ENCODE measurements at places on chromosomes 3 and 15.

DNA sequence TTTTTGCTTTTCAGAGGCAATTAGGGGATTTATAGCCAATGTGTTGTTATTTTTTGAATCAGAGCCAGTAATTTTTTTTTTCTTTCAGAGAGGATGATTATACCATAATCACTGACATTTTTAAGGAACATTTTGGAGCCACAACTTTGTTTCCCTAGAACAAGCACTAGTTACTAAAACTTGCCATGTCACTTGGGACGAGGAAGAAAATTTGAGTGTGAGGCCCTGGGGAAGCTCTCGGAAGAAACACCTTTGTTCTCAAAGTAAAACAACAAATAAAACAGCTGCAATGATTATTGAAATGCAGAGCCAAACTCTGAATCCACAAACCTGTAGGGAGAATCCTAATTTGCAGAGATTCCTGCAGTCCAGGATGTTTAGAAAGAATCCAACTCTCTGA is 69.7 kb downstream of the PDZRN3 start:
- no peak for DNase-seq

DNA sequence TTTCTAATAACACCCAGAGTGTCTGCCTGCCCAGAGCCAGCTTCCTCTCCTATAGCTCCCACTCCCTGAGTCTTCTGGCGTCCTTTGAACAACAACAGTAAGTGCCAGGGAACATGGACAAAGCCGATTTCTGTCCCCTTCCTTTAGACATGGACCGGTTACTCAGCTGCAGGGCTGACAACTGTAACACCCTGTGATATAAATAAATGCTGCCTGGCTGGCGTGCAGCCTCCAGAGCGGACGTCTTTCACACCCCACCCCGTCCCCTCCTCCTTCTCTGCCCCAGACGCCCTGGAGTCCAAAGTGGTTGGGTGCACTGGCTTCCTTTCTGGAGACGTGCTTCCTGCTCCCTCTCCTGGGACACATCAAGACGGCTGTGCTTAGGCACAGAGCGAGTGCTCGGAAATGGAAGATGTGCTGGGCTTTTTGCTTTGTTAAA is 281.9 kb upstream of the LRRFIP2 start:
- no peak for DNase-seq

DNA sequence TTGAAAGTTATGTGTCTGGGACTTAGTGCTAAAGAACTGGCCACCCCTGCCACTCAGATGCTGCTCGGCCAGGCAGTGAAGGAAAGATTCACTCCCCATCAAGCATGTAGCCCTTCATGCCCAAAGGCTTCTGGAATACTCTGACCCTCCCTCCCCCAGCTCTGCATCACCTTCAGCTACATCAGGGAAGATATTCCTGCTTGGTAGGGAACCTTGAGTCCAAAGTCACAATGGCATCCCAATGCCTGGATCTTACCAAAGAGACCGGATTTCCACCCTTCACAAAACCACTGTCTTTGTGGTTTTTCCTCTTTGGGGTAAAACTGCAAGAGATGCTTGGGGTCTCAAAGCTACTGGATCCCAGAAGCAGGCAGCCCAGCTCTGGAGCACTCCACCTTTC is 18.2 kb upstream of the BCL2A1 start:
- DNase-seq = no peak

GRCh38 chr3:47863391-47864128 is 60.6 kb downstream of the DHX30 start:
- no peak for DNase-seq

GRCh38 chr3:76311941-76312340 is 526.6 kb upstream of the ZNF717 start:
- no peak for DNase-seq

DNA sequence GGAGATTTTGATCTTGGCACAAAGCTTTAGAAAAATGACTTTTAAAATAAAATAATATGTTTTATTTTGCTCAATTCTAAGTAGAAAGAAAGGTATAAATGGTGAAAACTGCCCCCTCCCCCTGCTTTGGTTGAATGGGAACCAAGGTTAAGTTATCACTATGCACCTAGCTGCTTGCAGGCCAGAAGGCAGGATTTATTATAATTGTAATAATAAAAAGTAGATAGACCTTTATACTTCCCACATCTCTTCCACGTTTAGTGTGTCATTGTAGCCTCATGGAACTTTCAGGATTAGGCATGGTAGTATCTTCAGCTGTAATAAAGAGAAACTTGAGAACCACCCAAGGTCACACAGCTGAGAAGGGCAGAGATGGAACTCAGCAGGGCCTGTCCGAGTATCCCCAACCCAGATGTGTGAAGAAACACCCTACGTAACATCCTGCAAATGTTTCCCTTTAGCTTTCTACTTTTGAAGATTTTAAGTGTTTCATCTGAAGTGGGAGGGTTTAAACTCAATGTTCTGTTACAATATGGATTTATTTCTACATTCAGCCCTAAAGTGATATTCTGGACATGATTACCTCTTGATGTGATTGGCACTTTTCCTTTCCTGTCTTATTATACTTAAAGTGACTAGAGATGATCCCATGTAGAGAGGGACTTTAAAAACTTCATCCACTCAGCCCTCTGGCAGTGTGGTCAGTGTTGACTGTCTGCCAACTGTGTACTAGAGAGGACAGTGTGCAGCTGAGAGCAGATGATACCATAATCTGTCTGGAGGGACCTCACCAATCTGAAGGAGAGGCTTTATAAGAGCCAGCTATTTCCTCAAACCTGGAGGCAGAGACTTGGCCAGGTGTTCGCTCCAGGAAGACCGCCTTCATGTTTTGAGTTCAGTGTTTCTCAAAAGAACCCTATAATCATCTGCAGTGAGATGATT is 282.5 kb upstream of the TRIM42 start:
- no peak for DNase-seq

DNA sequence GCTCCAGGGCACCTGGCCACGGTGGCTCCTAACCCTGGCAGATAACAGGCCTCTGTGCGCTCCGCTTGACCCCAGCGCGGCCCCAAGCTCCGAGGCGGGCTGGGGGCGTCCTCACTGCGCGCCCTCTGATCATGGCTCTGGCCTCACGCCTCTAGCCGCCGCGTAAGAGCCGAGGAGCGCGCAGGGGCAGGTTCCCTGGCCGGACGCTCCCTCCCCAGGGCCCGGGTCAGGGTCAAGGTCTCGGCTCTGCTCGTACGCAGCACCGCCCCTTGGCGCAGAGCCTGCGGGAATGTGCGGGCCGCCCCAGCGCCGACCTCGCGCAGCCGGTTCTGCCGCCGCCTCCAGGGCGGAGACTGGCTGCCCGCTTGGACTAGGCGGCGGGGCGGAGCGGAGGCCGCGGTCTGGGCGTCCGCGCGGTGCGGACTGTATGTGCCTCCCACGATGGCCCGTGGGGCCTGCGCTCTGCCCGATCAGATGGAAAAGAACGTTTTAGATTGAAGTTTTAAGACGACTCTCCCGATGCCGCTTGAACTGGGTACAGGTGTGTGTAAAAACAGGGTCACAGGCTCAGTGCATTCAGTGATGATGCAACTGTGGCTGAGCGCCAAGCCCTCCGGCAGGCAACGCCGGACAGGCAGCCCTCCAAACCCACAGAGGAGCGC is 40.8 kb downstream of the CHST14 start:
- peak; percentile 80 for DNase-seq

- no peak for DNase-seq
These were observed 224.1 kb downstream of the IGSF11 start for GRCh38 chr3:118810499-118811035.

- DNase-seq = peak; percentile 78
These were observed 10.6 kb downstream of the CISH start for GRCh38 chr3:50600841-50601591.

- peak; percentile 44 for DNase-seq
These were observed 770.6 kb upstream of the NR2F2 start for GRCh38 chr15:95559875-95560394.

DNA sequence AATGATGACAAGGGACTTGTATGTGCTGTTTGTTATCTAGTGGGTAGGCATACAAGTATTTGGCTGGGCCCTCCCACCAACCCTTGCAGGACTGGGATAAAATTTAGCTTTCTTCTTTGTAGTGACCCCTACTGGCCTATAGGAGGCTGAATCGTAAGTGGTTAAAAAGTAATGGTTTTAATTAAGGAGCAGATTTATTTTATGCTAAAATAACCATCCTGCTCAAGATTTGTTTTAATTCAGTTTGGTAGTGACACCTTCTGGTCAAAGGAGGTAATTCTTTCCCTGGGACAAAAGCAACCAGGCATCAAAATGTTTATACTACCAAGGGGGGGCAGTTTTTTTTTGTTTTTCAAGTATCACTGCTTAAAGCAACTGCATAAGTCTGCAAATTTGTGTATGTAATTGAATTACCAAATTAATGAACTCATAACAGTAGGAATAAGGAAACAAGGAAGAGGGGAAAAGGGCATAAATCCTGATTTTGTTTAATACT is 70.7 kb downstream of the TOP2B start:
- peak; percentile 52 for DNase-seq

DNA sequence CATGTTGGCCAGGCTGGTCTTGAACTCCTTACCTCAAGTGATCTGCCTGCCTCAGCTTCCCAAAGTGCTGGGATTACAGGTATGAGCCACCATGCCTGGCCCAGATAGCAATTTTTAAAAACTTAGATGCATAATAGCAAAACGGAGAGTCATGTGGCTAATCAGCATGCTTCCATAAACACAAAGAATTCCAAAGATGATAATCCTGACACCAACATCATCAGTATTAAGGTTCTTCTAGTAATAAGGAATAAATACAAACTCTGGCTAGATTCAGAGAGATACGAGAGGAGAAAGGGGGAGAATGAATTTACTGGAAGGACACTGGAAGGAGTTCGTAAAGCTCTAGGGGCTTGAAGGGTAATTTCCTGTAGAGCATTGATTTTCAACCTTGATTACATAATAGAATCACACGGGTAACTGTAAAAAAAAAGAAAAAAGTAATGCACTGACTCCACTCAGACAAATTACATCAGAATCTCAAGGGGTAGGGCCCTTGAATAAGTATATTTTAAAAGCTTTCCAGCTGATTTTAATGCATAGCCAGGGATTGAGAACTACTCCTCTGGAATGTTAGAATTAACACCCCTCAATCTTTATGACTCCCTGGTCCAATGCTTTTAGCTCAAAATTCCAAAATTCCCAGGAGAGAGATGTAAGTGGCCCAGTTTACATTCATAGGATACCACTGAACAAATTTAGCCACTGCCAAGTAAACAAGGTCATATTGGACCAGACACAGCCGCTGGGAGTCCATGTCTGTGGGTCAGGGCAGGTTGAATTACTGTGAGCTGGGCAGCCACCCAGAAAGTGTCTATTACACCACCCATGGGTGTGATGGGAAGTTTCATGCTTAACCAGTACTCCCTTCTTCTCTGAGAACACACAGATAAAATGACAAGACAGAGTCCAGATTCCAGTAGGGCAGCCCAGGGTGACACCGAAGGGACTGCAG is 243.9 kb downstream of the TBL1XR1 start:
- peak; percentile 16 for DNase-seq

DNA sequence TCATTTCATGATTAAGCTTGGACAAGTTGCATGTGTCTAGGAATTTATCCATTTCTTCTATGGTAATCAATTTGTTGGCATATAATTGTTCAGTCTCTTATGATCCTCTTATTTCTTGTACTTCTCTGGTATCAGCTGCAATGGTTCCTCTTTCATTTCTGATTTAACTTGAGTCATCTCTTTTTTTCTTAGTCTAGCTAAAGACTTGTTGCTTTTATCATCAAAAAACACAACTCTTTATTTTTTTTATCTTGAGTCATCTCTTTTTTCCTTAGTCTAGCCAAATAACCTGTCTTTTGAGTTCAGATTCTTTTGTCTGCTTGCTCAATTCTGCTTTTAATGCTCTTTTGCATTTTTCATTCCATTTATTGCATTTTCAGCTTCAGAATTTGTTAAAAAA is 37.3 kb downstream of the UBE3A start:
- no peak for DNase-seq

DNA sequence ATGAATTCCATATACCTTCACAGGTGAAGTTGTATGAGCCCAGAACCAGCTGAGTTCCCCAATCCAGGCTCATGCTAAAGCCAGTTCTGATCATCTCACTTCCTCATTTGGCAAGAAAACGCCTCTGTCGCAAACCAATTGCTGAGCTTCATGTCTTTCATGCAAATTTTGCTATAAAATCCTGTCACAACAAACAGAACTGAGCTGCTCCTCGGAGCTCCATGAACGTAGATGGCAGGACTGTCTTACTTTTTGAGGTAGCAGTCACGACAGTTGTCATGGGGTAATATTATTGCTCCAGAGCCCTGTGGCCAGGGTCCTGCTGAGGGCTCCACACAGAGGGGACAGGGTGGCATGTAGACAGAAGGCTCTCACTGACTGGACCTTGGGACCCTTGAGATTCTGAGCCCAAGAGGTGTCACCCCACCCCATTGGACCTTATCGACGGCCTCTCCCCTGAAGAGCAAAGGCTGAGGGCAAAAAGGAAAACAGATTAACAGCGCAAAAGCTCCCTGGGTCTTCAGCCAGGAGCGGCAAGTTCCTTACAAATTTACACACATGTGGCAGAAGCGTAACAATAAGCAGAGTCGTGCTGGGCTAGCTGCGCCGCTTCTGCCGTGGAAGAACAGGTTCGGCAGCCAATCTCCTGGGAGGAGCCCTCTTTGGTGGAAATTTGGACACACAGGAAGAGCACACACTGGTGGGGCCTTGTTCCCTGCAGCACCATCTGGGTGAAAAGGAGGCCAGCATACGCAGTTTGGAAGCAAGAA is 249.2 kb downstream of the OPA1 start:
- DNase-seq = no peak

GRCh38 chr15:76866716-76867321 is 38.3 kb downstream of the SCAPER start:
- DNase-seq = peak; percentile 63

DNA sequence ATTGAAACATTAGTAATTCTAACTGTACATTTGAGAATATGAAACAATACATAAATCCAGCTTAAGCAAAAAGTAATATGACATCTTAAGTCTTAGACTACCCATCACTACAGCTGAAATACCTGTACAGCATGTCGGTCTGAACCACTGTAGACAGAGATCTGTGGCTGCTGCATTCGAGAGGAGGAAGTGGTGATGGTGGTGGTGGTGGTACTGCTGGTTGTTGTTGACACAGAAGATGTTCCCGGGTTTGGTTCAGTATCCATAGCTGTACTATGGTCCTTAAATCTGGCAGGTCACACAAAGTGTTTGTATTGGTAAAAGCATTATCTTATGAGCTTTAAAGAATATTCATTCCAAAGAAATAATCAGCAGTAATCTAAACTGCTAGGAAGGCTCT is 2.9 kb downstream of the PHC3 start:
- DNase-seq = no peak

DNA sequence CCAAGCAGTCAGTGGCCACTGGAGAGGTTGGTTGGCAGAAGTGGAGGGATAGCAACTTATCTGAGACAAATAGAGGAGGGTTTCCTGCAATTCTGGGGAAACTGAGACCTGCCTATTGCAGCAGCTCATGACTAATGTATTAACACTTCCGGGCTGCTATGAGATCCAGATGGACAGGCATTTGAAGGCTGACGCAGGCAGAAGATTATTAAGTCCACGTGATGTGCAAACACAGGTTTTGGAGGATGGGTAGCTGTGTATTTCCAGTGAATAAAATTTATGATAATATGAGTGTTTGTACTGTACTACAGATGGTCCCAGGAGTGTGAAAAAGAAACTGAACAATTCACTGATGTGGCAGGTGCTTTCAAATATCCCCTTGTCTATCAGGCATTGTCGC is 28.5 kb upstream of the CFAP161 start:
- no peak for DNase-seq
